Stimulated activated CD8-positive, alpha-beta memory T cell treated with anti-CD3 and anti-CD28 coated beads, Interleukin-7, amount 100 ng/mL, for 1 hour (primary cell): ENCODE measurements at places on chromosomes 13 and 19.

- no peak for DNase-seq
These were observed 457.6 kb upstream of the GPC6 start for GRCh38 chr13:92769046-92769445.

GRCh38 chr13:76019421-76020044, 383.4 kb downstream of the LMO7 start:
- DNase-seq: no peak

GRCh38 chr13:72570019-72570418, 157.4 kb downstream of the MZT1 start:
- DNase-seq: no peak

DNA sequence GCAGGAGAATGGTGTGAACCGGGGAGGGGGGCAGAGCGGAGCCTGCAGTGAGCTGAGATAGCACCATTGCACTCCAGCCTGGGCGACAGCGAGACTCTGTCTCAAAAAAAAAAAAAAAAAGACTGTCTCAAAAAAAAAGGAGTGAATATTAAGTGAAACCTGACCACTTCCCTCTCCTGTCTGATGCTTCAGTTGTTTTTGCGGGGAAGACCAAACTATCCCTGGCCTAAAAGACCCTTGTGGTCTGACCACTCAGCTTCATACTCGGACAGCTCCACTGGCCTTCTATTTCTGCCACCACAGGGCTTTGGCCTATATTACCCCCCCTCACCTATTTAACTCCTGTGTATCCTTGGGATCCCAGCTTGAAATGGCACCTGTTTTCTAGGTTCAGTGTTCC, 2.3 kb downstream of the CLASRP start:
- no peak for DNase-seq

DNA sequence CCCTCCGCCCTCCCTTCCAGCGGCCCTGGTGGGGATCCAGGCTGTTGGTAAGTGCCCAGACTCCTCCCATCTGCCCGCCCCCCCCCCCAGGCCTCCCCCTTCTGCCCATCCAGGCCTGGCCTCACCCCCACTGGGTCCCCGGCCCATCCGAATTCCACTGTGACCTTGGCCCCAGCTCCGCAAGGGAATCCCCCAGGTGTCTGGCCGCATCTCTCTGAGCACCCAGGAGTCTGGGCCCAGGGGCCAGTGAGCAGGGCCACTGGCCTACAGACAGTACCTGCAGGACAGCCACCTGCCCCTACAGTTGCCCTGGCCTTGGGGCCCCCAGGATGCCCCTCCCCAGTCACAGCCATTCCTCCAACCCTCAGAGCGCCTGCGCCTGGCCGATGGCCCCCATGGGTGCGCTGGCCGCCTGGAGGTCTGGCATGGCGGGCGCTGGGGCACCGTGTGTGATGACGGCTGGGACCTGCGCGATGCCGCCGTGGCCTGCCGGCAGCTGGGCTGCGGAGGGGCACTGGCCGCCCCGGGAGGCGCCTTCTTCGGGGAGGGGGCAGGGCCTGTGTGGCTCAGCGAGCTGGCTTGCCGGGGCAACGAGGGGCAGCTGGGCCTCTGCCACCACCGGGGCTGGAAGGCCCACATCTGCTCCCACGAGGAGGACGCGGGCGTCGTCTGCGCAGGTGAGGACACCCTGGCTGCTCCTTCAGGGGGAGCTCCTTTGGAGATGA, 912 bp downstream of the SSC5D start:
- DNase-seq: no peak

- no peak for DNase-seq
These were observed 574 bp upstream of the GPX4 start for GRCh38 chr19:1103132-1103707.

GRCh38 chr13:25069911-25070310, 26.0 kb upstream of the PABPC3 start:
- DNase-seq: no peak

GRCh38 chr19:4059891-4060620, 6.6 kb downstream of the ZBTB7A start:
- peak; percentile 55 for DNase-seq

DNA sequence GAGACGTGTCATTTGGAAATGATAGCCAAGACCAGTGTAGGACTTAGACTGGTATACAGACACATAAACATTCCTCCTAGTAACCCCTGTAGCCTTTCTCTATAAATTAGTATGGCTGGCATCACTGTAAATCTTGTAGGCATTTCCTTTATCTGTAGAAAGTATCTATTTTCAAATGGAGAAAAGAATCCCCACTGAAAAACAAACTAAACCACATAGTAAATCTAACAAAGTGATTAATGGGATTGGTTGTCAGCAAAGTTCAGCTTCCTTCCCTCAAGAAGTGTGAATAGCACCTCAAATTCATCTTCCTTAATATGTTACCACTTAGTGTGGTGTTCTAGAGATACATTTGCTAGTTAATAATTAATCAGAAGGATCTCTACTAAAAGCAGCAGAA, 119.4 kb upstream of the NBEA start:
- DNase-seq: no peak

- DNase-seq: no peak
These were observed 63.6 kb downstream of the RASA3 start for GRCh38 chr13:114068656-114069318.

DNA sequence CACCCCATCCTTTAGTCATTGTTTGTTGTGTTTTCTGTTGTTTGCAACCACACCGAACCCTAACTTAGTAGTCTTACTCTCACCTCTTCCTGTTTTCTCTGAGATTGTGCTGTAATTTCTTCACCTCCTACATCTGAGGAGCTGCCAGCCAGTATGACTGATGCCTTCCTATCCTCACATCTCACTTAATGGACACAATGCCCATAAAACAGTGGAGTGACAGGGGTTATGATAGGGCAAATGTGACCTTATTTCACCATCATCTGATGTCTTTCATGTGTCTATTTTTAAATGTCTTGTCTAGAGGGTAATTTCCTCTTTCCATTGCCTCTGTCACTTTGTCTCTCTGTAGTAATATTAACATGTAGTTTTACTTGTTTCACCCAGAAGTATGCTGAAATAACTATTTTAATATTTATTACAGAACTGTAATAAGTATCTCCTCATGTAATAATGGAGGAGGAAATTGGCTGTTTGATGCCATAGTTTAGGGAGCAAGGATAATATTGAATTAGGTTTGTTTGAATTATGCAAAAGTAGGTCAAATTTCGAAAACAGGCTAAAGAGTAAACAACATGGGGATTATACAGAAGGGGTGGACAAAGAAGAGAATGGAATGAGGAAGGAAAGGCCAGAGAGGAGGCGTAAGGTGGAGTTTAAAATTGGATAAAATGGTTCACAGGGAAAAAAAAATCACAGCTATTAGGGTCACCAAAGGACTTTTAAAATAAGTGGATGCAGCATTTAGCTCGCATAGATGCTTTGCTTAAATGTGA, 103.5 kb upstream of the SPRY2 start:
- DNase-seq: no peak

- DNase-seq: no peak
These were observed 212 bp downstream of the FFAR1 start for GRCh38 chr19:35347930-35348298.

GRCh38 chr13:28837111-28837510, 17.0 kb downstream of the MTUS2 start:
- DNase-seq: no peak

GRCh38 chr19:15631817-15632216, 8.9 kb upstream of the CYP4F3 start:
- peak; percentile 14 for DNase-seq

DNA sequence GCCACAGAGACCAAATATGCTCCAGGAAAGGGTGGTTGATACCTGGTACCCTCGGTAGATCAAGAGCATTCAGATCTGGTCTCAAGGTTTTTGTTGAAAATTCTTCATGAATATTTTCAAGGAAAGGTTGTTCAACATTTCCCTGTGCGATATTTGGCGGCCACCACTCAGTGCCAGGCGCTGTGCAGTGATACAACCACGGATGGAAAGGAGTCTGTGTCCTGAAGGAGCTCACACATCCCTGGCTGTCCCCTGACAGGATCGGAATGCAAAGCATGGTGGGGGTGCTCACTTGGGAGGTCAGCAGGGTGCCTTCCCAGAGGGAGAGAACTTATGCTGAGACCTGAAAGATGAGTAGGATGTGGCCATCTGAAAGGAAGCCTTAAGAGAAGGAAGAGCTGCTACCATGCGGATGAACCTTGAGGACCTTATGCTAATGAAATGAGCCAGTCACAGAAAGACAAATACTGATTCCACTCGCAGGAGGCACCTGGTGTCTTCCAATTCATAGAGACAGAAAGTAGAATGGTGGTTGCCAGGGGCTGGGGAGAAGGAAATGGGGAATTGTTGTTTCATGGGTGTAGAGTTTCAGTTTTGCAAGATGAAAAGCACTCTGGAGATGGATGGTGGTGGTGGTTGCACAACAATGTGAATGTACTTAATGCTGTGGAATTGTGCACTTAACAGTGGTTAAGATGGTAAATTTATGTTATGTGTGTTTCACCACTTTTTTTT, 41.6 kb downstream of the HSPH1 start:
- no peak for DNase-seq

DNA sequence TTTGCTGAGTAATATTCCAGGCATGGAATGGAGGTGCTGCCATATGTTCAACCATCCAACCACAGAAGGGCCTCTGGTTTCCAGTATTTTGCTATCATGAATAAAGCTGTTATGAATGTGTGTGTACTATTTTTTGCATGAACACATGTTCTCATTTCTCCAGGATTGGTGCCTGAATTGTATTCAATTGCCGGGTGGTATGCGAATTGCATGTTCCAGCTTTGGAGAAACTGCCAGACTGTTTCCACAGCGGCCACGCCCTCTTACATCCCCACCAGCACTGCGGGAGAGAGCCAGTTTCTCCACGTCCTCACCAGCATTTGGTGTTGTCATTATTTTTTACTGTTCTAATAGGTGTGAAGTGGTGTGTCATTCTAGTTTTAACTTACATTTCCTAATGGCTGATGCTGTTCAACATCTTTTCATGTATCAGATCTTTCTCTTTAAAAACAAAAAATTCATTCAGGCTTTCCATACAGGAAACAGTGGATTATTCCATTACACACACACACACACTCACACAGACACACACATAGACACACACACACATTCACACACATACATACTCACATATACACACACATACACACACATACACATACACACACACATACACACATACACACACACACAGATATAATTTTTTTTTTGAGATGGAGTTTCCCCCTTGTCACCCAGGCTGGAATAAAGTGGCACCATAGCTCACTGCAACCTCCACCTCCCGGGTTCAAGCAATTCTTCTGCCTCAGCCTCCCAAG, 154.1 kb downstream of the PTPRS start:
- DNase-seq: no peak

DNA sequence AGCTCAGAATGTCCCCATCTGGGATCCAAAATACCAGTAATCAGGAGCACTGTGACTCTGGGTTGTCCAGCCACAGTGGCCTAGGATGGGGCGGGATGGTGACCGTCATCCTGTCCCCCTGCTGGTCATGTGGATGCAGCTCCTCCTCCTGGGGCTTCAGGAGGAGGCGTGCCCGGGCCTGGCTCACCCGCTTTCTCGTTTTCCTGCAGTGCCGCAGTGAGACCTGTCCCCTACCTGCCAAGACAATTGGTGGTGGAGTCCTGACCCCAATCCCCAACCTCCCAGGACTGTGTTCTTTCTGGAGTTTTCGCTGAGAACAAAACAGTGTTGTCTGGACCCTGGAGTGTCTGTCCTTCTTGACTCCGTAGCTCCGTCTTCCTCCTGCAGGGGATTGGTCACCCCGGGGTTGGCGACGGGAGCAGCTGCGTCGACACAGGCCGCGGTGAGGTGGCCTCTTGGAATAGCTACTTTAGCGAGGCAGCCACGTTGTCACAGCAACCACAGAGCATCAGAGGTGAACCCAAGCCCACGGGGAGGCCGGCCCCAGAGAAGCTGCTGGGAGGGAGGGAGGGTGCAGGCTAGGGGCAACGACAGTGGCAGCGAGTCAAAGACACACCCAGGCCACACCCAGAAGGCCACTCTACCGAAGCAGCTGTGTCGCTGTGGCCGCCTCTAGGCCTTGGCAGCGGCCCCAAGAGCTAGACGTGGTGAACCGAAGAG, 10.2 kb upstream of the EMC10 start:
- DNase-seq: no peak

GRCh38 chr13:113555141-113555540, 29.4 kb upstream of the TFDP1 start:
- no peak for DNase-seq

- no peak for DNase-seq
These were observed 99.0 kb downstream of the GPC6 start for GRCh38 chr13:93325303-93326233.

- DNase-seq: no peak
These were observed 121.8 kb downstream of the ZNF675 start for GRCh38 chr19:23565256-23565655.

- DNase-seq: no peak
These were observed 148.2 kb downstream of the RAP2A start for GRCh38 chr13:97582170-97582569.

- DNase-seq: no peak
These were observed 60.6 kb downstream of the LRCH1 start for GRCh38 chr13:46613409-46614049.

GRCh38 chr19:16366433-16367260, 42.0 kb downstream of the KLF2 start:
- no peak for DNase-seq
